Activated CD8-positive, alpha-beta memory T cell treated with anti-CD3 and anti-CD28 coated beads, Interleukin-2, amount 10 ng/mL, durations not matched to agents 7 days and 5 days (primary cell): ENCODE measurements at places on chromosomes 11 and 22. TPM values are rescaled to one million over a fixed set of nuclear protein-coding genes. Genes with fewer than 3 reads are reported as not detected.

DNA sequence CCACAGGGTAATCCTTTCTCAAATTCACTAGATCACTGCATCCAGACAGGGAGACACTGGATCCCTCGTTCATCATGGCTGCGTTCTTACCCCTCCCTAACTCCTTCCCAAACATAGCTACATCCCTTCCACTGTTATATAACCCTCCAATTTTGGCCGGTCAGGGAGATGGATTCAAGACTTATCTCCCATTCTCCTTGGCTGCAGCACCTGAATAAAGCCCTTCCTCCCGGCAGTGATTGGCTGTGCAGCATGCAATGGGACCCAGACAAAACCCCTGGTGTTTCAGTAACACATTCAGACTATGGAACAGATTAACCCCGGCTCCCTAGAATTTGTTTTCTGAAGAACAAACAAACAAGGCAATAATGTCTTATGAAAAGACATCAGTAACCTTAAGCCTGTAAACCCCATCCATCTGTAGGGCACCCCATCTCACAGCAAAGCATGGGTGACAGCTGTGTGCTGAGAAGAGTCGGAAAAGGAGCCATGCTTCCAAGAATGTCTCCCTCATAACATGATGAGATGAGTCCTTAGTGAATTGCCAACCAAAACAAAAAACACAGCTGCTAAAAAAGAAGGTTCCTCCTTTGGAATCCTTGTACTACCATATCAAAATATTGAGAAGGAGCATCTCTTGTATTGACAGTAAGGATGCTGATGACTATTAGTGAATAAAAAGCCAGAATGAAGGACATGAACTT, 5.0 kb downstream of the MIF start:
- no peaks in the 10 kb centered on the region for H3K27me3 ChIP-seq
- no peak overlapping the region for H3K4me3 ChIP-seq
- DNase-seq = no peak
- H3K4me1 ChIP-seq = peaks cover 23% of the 10 kb centered on the region

DNA sequence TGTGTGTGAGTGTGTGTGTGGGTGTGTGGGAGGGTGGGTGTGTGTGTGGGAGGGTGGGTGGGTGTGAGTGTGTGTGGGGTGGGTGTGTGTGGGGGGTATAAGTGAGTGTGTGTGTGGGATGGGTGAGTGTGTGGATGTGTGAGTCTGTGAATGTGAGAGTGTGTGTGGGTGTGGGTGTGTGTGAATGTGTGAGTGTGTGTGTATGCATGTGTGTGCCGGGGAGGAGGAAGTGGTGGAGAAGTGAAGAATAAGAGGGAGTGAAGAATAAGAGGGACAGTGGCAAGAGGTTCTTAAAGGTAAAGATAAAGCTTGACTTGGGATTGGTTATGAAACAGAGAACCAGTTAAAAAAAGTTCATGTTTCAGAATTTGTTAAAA, 54.0 kb downstream of the PRR5L start:
- H3K4me1 ChIP-seq = peaks cover 29% of the 10 kb centered on the region
- H3K27me3 ChIP-seq = peaks cover 43% of the 10 kb centered on the region
- no peak overlapping the region for H3K4me3 ChIP-seq
- H3K27ac ChIP-seq = no peak overlapping the region
- DNase-seq = no peak
- no peaks in the 10 kb centered on the region for H3K36me3 ChIP-seq

DNA sequence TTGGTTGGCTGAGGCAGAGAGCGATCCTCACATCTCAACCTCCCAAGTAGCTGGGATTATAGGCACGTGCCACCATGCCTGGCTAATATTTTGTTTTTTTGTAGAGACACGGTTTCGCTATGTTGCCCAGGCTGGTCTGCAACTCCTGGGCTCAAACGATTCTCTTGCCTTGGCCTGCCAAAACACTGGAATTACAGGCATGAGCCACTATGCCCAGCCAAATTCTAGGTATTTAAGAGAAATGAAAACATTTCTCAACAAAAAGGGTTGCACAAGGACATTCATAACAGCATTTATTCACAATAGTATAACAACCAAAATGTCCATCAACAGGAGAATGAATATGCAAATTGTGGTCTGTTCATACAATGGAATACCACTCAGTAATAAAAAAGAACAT, 31.7 kb upstream of the RBX1 start:
- H3K4me1 ChIP-seq = peaks cover 4% of the 10 kb centered on the region
- no peak overlapping the region for H3K27ac ChIP-seq
- DNase-seq = no peak

DNA sequence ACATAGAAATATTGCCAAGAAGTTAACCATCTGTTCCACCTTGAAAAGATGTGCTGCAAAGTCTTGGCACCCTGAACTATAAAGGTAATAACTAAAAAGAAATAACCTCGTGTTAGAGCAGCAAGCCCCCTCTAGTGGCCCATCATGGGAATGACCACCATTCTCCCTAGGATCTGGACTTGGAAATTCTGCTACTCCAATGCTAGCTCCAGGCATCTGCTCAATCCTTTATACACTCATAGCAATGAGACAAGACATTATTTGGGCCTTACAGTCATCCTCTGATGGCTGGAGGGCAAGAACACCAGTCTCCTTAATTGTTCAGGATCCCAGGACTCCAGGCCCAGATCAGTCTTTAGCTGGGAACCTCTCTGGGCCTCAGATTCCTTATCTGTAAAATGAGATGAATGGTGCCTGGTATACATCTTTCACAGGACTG, 76.0 kb downstream of the CWC15 start:
- no peaks in the 10 kb centered on the region for H3K4me1 ChIP-seq
- H3K27ac ChIP-seq = no peak overlapping the region
- no peaks in the 10 kb centered on the region for H3K36me3 ChIP-seq
- H3K4me3 ChIP-seq = no peak overlapping the region
- H3K27me3 ChIP-seq = peaks cover 13% of the 10 kb centered on the region

DNA sequence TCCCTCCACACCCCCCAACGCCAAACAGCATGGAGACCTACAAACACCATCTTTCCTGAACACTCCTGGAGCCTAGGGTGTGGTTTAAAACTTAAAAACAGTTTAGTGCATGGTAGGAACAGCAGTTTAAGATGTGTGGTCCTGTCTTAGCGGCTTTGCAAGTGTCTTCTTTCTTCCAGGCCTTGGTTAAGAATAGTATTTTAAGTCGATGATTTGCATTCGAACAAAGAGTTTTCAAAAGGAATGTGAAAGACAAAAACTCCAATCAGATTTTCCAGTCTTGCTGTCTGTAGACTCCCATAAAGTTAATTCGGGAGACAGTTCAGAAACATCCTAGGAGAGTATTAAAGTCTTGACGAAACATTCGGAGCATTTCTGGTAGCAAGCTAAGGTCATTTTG, 3.7 kb downstream of the FGF4 start:
- no peaks in the 10 kb centered on the region for H3K36me3 ChIP-seq
- no peaks in the 10 kb centered on the region for H3K4me1 ChIP-seq
- no peak overlapping the region for H3K4me3 ChIP-seq
- H3K27ac ChIP-seq = no peak overlapping the region

DNA sequence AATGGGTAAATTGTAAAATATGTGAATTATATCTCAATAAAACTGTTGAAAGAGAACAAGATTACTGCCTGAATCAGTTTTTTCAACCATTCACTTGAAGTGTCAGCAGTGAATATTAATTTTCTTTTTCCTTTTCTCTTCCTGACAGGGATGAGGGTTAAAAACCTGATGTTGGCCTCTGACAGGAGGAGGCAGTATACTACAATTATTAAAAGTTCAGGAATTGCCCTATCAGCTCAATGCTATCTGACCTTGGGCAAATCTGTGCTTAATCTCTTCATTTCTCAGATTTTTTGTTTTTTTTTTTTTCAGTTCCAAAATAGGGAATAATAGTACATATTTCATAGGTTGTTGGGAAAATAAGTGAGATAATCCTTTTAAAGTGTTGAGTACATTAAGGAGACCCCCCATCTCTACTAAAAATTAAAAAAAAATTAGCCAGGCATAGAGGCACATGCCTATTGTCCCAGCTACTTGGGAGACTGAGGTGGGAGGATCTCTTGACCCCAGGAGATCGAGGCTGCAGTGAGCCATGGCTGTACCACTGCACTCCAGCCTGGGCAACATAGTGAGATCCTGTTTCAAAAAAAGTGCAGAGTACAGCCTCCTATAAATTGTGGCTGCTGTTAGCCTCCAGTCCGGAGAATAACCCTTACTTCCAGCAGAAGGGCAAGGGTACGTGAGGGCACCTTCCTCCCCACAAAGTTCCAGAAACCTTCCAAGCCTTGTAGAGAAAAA, 48.8 kb downstream of the TRIM44 start:
- no peak overlapping the region for H3K4me3 ChIP-seq
- no peak overlapping the region for H3K27ac ChIP-seq
- no peaks in the 10 kb centered on the region for H3K27me3 ChIP-seq
- peaks cover 9% of the 10 kb centered on the region for H3K4me1 ChIP-seq
- DNase-seq = no peak

GRCh38 chr11:30879322-30880005, 293.3 kb upstream of the MPPED2 start:
- H3K4me3 ChIP-seq = no peak overlapping the region
- H3K27me3 ChIP-seq = no peaks in the 10 kb centered on the region
- no peak overlapping the region for H3K27ac ChIP-seq
- no peaks in the 10 kb centered on the region for H3K36me3 ChIP-seq

- H3K4me1 ChIP-seq = peaks cover 47% of the 10 kb centered on the region
- peaks cover 15% of the 10 kb centered on the region for H3K27me3 ChIP-seq
- DNase-seq = peak; percentile 70
- peak overlapping the region; percentile 64 for H3K27ac ChIP-seq
- peak overlapping the region; percentile 61 for H3K4me3 ChIP-seq
Observed at GRCh38 chr11:120334894-120335462, 1.2 kb upstream of the ARHGEF12 start.

DNA sequence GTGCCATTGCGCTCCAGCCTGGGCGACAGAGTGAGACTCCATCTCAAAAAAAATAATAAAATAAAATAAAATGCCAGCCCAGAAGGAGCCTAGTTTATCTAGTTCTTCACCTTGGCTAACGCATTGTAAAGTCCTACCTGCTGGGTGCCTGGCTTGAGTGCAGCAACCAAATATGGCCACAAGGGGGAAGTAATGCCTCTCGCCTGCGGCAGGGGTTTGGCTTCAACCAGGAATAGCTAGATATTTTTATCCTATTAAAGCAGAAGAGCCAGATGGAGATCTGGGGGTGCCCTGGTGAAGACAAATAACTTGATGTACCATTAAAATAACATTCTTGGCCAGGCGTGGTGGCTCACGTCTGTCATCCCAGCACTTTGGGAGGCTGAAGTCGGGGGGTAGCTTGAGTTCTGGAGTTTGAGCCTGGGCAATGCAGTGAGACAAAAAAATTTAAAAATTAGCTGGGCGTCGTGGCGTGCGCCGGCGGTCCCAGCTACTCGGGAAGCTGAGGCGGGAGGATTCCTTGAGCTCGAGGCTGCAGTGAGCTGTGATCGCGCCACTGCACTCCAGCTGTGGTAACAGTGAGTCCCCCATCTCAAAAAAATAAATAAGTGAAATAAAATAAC, 20.6 kb upstream of the PLEKHB1 start:
- H3K4me3 ChIP-seq = no peak overlapping the region
- peak; percentile 73 for DNase-seq
- H3K36me3 ChIP-seq = no peaks in the 10 kb centered on the region
- no peak overlapping the region for H3K27ac ChIP-seq
- H3K4me1 ChIP-seq = no peaks in the 10 kb centered on the region

DNA sequence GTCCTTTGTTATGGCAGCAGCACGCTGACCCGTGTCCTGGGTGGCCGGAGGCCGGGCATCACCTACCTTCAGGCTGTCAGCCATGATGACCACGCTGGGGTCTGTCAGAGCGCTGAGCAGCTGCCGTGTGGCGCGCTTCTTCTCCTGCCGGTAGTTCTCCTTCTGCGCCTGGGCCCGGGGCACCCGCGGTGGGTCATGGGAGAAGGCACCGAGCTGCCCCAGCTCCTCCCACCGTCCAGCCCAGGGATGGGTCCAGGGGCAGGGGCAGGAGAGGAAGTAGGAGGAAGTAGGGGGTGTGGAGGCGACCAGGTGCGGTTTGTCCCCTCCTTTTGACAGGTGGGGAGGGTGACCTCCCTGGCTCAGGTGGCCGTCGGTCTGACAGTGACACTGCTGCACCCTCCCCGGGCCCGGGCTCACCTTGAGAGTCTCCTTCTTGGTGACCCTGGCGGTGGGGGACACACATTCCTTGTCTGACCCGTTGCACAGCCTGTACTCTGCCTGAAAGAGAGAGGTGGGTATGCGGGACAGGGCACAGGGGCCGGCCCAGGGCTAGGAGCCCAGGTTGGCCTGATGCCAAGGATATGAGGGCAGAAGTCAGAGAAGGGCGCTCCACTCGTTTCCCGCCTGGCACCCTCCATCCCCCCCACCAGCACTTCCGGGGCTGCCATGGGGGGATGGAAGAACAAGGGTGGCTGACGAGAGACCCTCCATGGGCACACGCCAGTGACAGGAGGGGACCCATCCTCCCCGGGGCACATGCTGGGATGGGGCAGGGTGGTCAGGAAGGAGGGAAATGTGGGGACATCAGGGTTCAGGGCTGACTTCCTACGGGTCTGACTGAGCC, 43.0 kb downstream of the OSBPL5 start:
- no peaks in the 10 kb centered on the region for H3K4me1 ChIP-seq
- no peak for DNase-seq
- H3K27ac ChIP-seq = no peak overlapping the region
- no peak overlapping the region for H3K4me3 ChIP-seq
- peaks cover 4% of the 10 kb centered on the region for H3K27me3 ChIP-seq
- no peaks in the 10 kb centered on the region for H3K36me3 ChIP-seq

DNA sequence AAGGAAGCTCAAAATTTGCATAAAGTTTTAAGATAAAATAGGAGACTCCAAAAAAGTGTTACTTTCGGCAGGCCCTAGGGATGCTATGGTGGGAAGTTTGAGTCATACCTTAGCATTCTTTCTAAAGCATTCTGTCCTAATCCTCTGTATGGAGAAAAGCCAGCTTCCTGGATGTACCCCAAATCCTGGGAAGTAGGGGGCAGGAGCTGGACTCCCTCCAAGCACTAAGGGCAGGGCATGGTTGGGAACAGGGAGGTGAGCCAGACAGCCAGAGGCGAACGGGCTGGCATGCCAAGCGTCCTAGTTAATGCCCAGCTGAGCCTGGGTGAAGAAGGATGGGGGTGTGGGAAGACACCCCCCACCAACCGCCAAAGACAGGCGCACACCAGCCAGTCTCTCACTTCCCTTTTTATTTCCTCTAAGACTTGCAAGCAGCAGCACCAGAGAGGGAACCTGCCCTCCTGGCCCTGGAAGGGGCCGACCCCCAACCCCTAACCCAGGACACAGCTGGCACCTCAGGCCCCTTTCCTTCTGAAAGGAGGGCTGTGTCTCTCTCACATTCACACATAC, 23.9 kb downstream of the RTN4RL2 start:
- H3K4me3 ChIP-seq = no peak overlapping the region
- H3K4me1 ChIP-seq = peaks cover 5% of the 10 kb centered on the region
- peaks cover 10% of the 10 kb centered on the region for H3K36me3 ChIP-seq
- DNase-seq = no peak

Gene CCDC116
- 0.76 TPM for total RNA-seq

Gene TST
- total RNA-seq = 29.3 TPM

Gene CABP2
- total RNA-seq = not detected

Gene REXO2
- 73.2 TPM for total RNA-seq

Gene TIMP3
- total RNA-seq = not detected

Gene FAT3
- not detected for total RNA-seq

Gene PTPRCAP
- 390 TPM for total RNA-seq

Gene DTX4
- 0.12 TPM for total RNA-seq
